NCI-H1694 (cell line): ENCODE measurements at places on chromosomes 16 and 17.

DNA sequence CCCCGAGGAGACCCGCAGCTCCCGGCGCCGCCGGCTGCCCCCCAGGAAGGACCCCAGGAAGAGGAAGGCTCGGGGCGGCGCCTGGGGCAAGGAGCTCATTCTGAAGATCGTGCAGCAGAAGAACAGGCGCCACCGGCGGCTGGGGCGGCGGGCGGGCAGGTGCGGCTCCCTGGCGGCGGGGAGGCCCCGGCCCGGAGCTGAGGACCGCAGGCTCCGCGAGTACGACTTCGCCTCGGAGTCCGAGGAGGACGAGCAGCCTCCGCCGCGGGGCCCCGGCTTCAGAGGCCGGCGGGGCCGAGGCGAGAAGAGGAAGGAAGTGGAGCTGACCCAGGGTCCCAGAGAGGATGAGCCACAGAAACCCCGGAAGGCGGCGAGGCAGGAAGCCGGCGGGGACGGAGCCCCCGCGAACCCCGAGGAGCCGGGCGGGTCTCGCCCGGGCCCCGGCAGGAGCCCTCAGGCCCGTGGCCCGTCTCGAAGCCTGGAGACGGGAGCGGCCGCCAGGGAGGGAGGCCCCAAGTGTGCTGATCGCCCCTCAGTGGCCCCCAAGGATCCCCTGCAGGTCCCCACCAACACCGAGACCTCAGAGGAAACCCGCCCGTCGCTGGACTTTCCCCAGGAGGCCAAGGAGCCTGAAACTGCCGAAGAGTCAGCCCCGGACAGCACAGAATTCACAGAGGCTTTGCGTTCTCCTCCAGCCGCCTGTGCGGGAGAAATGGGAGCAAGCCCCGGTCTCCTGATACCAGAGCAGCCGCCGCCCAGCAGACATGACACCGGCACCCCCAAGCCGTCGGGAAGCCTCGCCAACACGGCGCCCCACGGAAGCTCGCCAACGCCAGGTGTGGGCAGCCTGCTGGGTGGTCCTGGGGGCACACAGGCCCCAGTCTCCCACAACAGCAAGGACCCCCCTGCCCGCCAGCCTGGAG, 22.3 kb upstream of the ZFPM1 start:
- DNase-seq: no peak

DNA sequence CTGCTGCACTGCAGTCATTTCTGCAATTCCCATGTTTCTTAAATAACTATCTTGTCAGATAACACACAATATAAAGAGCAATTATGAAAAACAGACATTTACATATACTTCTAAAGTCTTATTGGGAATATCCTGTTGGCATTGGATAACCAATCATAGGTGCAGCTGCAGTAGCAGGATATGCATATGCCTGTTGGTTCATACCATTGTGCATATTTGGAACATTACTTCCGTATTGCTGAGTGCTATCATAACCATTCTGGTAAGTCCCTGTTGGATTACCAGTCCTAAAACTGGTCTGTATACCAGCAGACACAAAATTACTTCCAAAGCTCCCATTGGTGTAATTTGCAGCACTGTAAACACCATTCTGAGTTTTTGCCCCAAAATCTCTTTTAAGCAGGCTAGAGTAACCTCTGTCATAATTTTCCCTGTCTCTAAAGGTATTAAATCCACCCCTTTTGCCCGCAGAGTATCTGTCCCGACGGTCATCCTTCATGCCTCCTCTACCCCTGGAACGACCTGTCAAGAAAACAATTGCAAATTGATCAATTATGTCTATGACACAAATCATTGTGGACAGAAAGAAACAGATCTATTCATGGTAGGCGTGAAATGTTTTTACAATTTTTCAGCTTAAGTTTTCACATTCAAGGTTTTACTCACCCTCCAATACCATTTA, 3.1 kb upstream of the POLG2 start:
- DNase-seq: no peak

GRCh38 chr17:68783861-68784260, 171.3 kb downstream of the ABCA8 start:
- DNase-seq: no peak

DNA sequence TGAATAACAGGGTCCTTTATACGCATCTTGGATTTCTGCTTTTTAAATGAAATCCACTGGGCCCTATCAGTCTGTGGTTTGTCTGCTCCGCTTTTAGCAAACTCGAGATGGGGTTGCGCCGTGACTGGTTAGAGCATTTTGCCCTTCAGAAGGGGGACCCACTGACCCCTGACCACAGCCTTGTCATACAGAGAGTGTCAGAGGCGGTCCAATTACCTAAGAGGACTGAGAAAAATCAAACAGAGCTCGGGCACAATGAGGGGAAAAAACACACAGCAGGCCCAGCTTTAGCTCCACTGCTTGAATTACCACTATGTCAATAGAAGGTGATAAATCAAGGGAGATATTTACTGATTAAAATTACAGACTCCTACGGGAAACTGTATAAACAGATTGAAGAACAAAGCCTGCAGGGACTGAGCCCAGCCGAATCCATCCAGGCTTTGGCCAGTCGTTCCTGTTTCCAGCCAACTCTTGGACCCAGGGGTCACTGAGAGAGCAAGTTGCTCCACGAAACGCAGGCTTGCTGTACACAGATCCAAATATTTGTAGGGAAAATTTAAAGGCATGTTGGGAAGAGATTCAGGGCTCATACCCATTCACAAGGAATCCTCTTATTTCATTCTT, 131.9 kb upstream of the ZFHX3 start:
- no peak for DNase-seq

- DNase-seq: no peak
Observed at GRCh38 chr16:14199199-14199598, 128.1 kb downstream of the MRTFB start.

DNA sequence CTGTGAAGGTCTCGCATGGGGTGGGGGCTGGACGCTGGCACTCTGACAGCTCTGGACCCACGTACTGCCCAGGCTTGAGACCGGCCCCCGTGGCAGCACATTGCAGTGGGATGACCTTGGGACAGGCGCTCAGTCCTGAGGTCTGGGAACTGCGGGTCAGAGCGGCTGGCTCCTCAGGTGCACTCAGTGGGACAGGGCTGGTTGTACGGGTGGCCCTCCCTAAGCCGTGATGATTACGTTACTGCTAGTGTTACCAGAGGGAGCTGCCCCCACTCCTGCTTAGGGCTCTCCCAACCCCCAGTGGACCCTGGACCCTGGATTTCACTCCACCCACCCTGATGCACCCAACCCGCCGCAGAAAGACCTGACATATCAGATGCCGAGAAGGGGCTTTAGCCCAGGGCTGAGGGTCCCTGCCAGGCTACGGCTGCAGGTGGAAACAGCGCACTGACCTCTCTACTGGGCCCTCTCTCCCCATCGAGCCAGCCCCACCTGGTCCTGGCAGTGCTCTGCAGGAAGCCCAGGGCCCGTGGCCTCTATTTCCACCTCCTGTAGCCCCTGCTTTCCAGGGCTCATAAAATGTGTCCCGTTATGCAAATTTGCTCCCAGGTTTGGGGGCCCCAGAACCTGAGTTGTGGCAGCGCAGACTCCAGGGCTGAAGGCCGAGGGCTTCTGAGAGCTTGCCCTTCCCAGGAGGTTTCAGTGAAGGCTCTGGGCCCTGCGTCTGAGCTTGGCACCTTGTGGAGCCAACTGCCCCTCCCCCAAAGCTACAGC, 77.2 kb downstream of the RTN4RL1 start:
- DNase-seq: no peak

- no peak for DNase-seq
Observed at GRCh38 chr16:3349175-3349574, 6.5 kb upstream of the OR2C1 start.

DNA sequence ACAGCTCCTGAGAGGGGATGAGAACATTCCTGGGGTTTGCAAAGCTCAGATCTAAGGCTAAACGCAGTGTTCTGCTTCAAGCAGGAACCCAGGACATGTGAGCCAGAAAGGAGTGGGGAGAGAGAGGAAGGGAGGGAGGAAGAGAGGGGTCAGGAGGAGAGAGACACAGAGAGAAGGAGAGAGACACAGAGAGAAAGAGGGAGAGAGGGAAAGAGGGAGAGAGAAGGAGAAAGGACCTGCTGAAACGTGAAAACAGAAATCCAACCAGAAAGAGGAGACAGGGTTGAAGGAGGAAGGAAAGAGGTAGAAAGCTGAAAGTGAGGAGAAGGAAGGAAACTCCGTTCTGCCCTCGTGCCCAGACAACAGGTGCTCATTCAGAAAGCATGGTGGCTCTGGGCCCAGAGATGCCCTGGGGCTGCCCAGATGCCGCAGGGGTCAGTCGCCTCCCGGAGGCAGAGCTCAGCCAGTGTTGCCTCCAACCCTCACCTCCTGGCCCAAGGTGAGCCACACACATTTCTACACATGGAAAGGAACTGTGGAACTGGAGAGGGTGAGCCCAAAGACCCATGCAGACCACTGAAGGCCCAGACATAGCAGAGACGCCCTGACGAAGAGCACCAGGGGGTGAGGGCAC, 49.0 kb upstream of the ENPP7 start:
- no peak for DNase-seq

DNA sequence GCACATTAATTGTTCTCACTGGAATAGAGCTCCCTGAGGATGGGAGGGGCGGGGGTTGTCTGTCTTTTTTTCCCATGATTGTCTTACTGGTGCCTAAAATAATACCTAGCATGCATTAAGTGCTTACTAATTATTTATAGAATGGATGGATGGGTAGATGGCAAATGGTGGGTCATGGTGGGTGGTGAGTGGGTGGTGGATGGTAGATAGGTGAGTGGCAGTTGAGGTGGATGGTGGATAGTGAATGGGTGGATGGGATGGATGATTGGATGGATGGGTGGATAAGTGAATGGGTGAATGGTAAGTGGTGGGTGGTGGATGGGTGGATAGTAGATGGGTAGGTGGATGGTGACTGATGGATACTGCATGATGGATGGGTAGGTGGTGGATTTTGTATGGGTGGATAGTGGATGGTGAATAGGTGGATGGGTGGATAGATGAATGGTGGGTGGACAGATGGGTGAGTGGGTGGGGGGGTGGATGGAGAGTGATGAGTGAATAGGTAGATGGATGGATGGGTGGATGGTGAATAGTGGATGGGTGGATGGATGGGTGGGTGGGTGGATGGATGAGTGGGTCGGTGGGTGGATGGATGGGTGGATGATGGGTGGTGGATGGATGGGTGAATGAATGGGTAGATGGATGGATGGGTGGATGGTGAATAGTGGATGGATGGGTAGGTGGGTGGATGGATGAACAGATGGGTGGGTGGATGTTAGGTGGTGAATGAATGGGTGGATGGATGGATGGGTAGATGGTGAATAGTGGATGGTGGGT, 51.6 kb downstream of the RBFOX3 start:
- DNase-seq: no peak

- DNase-seq: no peak
Observed at GRCh38 chr17:50311483-50311882, 34.4 kb upstream of the XYLT2 start.

DNA sequence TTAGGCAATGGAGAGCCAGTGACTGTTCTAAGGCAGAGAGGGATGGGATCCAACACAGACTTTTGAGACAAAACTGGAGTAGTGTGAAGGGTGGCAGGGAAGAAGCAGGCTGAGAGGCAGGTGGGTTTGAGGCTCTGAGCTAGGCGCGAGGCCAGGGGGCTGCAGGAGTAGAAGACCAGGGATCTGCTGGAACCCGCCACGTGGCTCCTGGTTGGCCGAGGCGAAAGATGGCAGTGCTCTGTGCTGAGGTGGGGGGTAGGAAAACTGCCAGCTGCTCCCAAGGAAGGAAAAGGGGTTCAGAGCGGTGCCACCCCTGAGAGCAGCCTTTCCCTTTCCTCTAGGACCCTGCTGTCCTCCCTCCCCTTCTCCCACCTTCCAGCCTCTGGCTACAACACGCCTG, 5.6 kb downstream of the CD300LG start:
- no peak for DNase-seq

- DNase-seq: no peak
Observed at GRCh38 chr17:44628243-44629188, 27.8 kb upstream of the MEIOC start.

GRCh38 chr16:56866955-56867830, 2.2 kb downstream of the SLC12A3 start:
- peak; percentile 42 for DNase-seq

DNA sequence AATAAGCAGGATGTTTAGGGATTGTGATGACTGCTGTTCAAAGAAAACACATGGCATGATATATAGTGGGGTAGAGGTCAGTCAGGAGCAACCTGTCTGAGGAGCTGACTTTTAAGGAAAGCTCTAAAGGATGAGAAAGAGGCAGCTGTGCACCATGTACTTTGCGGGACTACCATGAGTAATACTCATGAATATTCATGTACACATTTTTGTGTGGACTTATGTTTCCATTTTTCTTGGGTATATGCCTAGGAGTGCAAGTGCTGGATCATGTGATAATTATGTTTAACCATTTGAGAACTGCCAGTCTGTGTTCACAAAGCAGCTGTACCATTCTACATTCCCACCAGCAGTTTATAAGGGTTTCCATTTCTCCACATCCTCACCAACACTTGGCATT, 35.8 kb downstream of the BEAN1 start:
- no peak for DNase-seq

GRCh38 chr17:61130330-61130729, 269.3 kb upstream of the TBX2 start:
- no peak for DNase-seq

DNA sequence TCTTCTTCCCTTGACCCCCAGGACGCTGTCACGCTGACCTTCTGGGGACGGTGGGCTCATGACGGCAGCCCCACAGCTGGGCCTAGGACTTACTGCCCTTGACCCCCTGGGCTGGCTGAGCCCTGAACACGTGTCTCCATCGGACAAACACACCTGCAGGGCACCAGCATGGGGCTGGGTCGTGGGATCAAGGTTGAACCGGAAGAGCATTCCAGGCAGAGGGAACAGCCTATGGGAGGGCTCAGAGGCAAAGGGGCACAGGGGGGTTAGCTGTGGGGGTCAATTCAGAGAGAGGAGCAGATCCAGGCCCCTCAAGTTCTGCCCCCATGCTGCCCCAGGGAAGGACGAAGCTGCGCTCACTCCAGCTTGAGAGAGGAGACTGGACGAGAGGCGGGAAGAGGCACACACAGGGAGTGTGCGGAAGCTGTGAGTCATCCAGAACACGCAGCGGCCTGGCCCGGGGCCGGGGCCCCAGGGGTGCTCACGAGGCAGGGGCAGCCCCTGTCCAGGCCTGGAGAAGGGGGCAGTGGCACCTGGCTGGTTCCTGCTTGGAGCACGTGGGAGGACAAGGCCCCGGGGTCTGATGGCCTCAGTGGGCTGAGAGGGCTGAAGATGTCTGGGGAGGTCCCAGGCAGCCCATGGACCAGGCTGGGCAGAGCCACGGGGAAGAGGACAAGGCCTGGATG, 9.9 kb downstream of the SSTR5 start:
- DNase-seq: no peak
